ENCODE measurements at places on chromosomes 13 and 19.

- no peak for DNase-seq
These were observed 630.3 kb downstream of the GPC5 start for GRCh38 chr13:92028695-92029094.

DNA sequence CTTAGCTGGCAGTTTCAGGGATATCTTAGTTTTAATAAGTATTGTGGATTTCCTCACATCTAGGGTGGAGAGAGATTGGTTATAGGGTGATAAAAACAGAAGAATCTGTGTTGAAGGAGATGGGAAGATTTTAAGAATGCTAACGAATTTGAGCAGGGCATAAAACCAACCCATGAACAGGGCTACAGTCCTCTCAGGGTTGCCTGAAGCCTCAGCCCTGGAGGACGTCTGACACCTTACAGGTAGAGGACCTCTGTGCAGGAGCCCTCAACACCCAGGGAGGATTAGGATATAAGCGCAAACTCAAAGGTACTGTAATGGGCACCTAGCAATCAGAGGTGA lies 461 bp upstream of the WASF3 start:
- no peak for DNase-seq

GRCh38 chr19:13299838-13300237 lies 149.6 kb downstream of the IER2 start:
- no peak for DNase-seq

- DNase-seq = no peak
These were observed 44.7 kb downstream of the CACNA1A start for GRCh38 chr19:13461536-13461935.

DNA sequence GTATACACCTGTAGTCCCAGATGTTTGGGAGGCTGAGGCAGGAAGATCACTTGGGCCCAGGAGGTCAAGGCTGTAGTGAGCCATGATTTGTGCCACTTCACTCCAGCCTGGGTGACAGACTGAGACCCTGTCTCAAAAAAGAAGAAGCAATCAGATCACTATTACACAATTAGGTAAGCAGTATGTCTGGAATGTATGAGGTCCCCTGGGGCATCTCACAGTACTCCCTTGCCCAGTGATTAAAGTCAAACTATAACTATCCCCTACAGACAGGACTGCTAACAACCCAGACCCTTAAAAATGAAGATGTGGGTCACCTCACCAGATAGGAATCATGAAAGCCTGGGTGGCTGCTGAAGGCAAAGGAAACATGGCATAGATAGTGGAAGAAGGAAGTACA lies 9.4 kb upstream of the PAN3 start:
- DNase-seq = no peak

- no peak for DNase-seq
These were observed 23.1 kb upstream of the COG3 start for GRCh38 chr13:45441633-45442032.

DNA sequence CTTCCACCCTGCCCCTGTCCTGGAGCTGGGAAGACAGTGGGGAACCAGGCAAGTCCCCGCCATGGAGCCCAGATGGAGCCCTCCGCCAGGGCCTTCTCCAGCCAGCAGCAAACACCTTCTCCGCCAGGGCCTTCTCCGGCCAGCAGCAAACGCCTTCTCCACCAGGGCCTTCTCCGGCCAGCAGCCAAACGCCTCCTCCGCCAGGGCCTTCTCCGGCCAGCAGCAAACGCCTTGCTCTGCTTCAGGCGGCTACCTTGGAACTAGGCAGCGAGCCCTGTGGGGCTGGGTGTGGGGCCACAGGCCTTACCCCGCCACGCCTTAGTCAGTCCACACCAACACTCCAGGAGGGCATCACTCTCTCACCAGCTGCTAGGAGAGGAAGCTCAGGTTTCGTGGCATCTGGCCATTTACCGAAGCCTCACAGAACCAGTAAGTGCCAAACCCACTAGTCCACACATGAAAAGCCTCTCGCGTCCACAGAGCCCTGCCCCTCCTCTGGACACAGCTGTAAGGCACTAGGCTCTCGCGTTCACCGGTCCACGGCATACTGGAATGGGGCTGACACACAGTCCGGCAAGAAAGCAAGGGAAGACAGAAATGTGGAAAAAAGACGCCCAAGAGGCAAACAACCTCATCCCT lies 41.0 kb downstream of the MLLT1 start:
- DNase-seq = no peak

GRCh38 chr13:80012251-80012650 lies 328.7 kb downstream of the SPRY2 start:
- no peak for DNase-seq

- DNase-seq = peak; percentile 30
These were observed 2.4 kb upstream of the RGL3 start for GRCh38 chr19:11421371-11422098.

GRCh38 chr13:48403913-48404312 lies 9.0 kb downstream of the LPAR6 start:
- DNase-seq = no peak

DNA sequence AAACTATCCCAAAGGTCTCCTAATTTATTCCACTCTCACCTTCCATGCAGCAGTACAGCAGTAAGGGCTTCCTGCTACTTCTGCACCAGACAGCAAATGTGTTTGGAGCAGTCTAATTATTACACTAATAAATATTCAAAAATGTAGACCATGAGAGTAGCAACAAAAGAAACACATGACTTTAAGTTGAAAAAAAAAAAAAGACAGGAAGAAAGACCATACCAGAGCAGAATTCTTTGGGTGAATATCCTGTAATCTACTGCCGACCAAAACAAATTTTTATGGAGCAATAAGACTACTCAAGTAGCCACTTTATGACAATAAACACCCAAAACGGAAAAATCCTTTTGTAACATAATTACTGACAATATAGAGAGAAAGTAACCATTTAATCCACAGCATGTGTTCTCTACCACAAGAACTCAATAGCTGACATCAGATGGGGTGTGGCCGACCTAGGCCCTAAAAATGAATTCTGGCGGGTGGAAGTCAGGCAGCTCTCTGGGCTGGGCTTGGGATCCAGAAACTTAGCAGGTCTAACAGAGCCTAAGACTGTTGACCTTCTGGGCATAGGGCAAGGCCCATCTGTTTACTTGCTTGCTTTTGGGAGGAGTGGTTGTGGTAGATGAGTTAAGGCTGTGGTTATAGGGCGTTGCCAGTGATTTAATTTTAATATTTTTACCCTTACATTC lies 4.6 kb downstream of the KLF12 start:
- DNase-seq = no peak

DNA sequence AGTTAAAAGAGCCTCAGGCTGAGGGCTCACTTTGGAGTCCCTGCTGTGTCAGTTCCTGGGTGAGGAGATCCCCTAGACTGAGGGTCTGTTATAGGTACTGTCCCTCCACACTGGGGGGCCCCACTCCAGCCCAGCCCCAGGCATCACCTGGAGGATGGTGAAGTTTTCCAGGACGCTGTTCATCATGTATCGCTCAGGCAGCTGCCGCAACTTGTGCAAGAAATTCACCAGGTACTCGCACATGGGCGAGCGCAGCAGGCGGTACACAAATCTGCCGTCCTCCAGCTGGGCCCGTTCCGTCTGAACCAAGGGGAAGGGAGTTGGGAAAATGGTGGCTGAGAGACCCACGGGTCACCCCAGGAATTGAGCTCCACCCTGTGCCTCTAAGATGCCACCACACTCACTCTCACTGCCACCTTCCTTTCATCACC lies 7.1 kb downstream of the CD37 start:
- DNase-seq = no peak

GRCh38 chr13:57629821-57630235 lies 1.7 kb upstream of the PCDH17 start:
- peak; percentile 27 for DNase-seq

GRCh38 chr13:99218545-99218944 lies 17.9 kb downstream of the UBAC2 start:
- no peak for DNase-seq

- DNase-seq = no peak
These were observed 9.3 kb downstream of the ADPRHL1 start for GRCh38 chr13:113443991-113444390.

DNA sequence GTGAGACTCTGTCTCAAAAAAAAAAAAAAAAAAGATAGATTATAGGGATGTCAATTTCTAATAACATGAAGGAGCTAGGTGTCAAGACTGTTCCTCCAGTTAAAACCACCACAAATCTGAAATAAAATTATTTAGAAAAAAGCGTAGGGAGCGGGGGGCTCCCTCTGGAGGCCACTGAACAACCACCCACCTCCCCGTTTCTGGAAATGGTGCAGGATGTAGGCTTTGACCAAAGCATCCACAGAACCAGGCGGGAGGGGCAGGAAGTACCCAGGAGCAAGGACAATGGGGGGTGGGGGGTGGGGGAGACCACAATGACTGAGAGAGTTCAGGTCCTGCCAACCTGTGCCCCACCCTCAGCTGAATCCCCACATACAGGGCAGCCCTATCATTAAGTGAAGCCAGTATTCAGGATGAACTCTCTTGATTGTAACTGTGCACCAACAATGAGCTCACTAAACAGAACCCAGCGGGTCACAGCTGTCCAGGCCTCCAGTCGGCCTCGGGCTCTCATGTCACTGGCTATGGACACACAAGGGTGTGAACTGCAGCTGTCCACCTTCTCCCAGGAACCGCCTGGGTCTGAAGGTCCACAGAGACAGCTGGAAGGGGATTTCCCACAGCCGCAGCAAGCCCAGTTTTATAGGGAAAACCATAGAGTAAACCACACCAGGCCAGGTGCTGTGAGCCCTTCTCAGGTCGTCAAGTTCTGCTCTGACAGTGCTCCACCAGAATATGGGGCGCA lies 6.6 kb downstream of the ZSCAN18 start:
- no peak for DNase-seq

GRCh38 chr13:29934531-29935308 lies 84.3 kb upstream of the UBL3 start:
- peak; percentile 23 for DNase-seq

DNA sequence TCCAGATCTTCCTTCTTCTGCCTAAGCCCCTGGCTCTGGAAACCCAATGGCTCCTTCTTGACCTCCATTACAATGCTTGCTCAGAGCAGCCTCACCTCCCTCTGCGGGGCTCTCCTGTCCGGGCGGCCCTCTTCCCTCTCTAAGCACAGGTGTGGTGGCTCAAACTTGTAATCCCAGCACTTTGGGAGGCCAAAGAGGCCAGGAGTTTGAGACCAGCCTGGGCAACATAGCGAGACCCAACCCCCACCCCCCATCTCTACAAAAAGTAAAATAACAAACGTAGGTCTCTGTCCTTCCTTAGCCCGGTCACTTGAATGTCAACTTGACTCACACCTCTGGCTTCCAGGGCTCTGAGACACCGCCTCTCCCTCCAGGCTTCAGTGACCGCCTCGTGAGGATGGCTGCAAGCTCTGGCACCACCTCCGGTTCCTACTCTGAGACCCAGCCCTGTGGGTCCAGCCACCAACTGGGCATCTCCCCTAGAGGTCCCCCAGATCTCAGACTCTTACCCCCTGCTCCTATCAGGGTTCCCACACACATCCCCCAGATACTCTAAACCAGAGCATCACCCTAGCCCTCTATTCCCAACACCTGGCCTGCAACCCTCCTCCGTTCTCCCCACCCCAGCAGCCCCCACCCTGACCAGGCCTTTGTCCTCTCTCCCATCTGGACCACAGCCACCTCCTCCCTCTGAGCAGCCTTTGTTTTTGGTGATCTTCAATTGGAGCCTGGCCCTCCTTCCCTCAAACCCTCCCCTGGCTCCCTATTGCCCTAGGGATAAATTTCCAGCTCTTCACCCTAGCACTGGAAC lies 4.7 kb upstream of the TLE2 start:
- no peak for DNase-seq

DNA sequence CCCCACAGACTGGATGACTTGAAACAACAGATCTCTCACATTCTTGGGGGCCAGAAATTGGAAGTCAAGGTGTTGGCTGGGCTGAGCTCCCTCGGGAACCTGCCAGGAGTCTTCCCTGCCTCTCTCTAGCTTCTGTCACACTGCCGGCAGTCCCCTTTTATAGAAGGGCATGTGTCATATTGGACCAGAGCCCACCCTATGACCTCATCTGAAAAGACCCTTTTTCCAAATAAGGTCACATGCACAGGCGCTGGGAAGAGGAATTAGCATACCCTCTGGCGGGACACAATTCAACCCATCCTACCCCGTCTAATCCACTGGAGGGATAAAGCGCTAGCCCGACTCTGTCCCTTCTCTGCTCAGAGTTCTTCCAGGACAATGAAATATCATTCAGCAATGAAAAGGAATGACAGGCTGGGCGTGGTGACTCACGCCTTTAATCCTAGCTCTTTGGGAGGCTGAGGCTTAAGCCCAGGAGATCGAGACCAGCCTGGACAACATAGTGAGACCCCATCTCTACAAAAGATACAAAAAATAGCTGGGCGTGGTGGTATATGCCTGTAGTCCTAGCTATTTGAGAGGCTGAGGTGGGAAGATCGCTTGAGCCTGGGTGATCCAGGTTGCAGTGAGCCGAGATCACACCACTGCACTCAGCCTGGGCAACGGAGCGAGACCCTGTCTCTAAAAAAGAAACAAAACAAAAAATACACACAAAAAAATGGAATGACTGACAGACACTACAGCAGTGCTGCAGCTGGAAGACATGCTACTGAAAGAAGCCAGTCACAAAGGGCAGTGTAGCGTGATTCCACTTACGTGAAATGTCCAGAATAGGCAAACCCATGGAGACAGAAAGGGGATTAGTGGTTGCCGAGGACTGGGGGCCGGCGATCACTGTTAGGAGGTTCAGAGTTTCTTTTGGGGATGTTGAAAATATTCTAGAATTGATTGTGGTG lies 28.5 kb downstream of the MEIS3 start:
- DNase-seq = no peak

GRCh38 chr13:21130116-21130515 lies 46.2 kb downstream of the SKA3 start:
- DNase-seq = no peak

GRCh38 chr13:20713014-20713376 lies 9.5 kb downstream of the IL17D start:
- DNase-seq = no peak

GRCh38 chr13:25237083-25237482 lies 50.2 kb downstream of the MTMR6 start:
- DNase-seq = no peak

- no peak for DNase-seq
These were observed 248.7 kb downstream of the TDRD3 start for GRCh38 chr13:60645676-60646075.

- no peak for DNase-seq
These were observed 55.2 kb downstream of the VWA8 start for GRCh38 chr13:41905600-41906254.

GRCh38 chr19:5448374-5448773 lies 6.8 kb upstream of the ZNRF4 start:
- no peak for DNase-seq

DNA sequence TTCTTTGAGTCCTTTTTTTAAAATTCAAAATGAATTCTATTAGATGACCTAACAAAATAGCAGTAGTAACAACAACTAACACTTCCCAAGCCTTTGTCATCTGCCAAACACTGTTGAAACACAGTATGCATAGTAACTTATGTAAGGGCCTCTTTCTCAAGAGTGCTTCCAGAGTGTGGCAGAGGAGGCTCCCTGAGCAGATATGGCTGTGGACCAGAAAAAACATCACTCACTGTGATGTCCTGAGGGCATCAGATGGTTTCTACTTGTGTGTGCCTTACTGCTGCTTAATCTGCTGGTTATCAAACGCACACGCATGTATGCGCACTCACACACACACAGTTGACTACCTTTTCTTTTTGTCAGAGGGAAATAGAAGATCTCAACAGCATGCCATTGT lies 110.8 kb downstream of the DLEU7 start:
- DNase-seq = no peak

Data from stimulated activated CD4-positive, alpha-beta T cell treated with anti-CD3 and anti-CD28 coated beads, Interleukin-15, amount 100 ng/mL, for 48 hours (primary cell).